NAMALWA (cell line): ENCODE measurements at places on chromosomes 11 and 22.

DNA sequence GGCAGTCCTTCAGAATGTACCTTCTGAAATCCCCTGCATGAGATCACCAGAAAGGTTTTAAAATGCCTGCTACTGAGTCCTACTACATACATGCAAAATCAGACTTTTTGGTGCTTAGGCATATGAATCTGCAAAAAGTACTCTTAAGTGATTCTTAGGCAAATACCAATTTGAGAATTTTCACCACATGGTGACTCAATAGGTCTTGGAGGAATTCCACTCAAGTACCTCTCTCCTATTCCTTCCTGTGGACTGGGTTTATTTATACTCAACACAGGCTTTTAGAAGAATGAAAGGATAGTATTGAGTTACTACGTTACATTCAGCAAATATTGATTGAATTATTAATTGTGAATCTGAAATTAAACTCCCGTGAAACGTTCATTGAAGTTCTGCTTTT lies 223.9 kb downstream of the CNTN5 start:
- DNase-seq, result no peak

DNA sequence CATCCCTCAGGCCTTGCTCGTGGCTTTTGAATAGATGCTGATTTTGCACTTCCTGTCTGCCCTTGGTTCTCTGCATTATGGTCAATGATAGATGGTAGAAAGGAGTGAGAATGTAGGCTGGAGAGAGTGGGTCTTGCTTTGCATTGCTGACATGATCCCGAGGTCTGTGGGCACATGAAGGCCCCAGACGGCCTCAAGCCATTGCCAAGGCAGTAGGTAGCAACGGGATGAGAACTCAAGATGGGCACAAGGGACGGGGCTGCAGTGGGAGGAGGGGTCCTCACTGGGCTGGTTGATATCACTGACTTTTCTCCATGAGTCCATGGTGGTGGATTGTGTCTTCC lies 54.0 kb downstream of the GAB4 start:
- no peak for DNase-seq

DNA sequence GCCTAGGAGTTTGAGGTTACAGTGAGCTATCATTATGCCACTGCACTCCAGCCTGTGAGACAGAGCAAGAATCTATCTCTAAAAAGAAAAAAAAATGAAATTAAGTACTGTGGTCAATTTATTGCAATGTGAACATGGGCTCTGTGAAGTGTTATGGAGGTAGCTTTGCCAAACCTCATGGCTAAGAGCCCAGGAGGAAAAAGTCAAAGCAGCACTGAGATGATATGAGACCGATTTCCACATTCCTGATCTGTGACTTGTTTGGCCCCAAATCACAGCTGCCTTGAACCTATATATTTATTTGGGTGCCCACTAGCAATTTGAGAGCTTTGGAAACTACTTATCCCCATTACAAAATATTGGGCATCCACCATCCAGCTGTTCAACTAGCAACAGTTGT lies 29.8 kb upstream of the TMEM135 start:
- DNase-seq, result no peak

DNA sequence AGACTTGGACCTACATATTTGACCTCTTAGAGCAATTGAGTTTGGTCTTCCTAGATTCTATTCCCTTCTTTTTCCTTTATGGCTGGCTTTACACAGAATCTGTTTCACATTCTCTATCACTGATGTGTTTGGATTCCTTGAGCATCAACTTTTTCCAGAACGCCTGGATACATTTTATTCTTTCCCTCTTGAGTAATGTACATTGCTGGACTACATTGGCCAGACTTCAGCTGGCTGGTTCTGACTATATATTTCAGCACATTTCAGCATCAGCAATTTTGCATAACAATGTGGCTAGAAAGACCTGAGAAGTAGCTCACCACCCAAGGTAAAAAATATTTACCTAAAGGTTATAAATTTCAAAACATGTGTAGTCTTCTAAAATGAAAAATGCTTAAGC lies 2198.2 kb upstream of the RAG2 start:
- DNase-seq, result no peak

DNA sequence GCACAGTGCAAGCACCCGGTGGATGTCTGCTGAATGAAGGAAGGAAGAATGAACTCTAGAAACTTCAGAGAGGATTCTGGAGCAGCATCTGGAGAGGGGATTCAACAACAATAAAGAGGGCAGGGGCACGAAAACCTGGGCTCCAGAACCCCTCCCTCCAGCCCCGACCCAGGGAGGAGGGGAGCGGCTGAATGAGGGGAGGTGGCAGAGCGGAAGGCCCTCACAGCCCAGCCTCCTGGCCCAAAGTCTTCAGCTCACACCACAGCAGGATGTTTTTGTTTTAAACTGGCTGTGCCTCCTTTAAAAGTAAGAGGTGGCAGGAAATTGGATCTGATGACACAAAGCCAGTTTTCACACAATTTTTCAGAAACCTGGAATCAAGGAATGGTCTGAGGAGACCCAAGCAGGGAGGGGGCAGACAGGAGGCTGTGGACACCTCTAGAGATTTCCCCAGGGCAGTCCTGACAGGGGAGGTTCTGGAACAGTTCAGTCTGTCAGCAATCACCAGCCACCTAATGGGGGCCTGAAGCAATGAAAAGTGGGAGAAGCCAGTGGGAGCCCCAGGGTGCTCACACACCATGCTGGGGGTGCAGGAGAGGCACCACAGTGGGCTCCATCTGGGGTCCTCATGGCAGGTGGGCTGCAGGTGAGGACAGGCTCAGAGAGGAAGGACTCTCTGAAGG lies 44.4 kb upstream of the TCF20 start:
- DNase-seq, result no peak

DNA sequence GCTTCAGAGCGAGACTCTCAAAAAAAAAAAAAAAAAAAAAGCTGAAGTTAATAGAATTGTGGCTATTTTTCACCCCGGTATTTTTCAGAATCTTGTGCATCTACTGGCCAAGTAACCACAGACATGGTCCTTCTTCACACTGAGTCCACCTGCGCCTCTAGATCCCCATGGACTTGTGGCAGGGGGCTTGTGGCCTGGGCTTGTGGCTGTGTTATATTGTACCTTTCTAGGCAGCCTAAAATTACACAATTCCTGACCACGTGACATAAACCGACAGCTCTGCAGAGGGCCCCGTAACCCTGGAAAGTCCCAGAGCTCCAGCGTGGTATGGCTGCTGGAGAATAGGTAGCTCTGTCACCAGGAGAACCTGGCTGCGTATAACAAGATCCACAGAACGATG lies 10.9 kb upstream of the NAALADL1 start:
- DNase-seq, result no peak

DNA sequence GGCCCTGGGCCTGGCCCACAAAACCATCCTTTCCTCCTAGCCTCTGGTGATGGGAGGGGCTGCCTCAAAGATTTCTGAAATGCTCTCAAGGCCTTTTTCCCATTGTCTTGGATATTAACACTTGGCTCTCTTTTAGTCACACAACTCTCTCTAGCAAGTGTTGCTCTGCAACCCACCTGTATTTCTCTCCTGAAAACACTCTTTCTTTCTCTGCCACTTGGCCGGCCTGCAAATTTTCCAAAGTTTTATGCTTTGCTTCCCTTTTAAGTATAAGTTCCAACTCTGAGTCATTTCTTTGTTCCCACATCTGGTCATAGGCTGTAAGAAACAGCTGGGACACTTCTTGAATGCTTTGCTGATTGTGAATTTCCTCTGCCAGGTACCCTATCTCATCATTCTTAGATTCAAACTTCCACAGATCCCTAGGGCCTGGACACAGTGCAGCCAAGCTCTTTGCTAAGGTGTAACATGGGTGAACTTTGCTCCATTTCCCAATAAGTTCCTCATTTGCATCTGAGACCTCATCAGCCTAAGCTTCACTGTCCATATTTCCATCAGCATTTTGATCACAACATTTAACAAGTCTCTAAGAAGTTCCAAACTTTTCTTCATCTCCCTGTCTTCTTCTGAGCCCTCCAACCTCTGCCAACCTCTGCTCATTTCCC lies 93.8 kb downstream of the TRIM29 start:
- DNase-seq, result no peak

DNA sequence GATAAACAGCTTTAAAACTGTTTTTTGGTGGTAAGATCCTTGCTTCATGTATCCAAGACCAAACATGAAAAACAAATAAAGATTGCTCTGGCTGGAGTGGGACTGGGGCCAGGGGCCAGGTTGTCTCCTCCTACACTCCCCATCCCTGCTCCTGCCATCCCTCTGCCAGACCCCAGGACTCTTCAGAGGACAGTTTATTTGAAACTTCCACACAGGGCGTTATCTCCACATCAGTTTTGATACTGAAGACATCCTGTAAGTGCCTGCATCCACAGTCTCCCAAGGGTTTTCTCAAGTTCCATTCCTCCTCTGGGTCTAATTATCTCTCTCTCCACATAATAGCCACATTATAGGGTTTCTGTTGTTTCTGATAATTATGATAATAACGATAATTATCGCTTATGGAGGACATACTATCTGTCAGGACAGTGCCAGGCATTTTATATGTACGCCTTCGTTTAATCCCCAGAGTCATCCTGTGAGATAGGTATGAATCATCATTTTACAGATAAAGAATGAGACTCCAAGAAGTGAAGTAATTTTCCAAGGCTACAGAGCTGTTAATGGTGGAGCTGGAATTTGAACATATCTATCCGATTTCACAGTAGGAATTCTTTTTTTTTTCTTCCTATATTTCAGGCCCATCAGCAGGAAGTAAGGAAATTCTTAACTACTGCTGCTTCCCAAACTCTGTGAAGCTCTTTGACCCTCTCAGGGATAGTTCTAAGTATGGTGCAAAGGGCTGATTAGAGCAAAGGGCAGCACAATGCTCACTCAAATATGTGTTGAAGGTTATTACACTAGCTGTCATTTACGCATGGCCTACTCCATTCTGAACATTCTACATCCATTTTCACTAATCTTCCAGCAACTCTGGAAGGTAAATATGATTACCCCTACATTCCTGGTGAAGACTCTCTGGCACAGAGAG lies 488.0 kb upstream of the CCDC90B start:
- no peak for DNase-seq

DNA sequence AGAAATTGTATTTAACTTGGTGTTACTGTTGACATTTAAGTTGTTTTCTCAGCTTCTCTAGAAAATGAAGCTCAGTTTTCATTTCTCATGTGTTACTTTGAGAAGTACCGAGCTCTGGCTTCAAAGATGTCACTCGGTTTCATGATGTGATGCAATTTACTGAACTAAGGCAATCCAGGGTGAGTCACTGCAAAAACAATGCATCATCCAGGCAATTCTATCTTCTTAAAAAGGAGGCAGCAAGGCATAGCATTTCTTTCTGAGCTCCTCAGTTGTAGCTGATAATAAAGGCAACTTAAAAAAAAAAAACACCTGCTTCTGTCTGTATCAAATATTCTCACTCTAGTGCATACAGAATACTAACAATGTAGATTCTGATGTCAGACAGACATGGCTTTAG lies 91.1 kb upstream of the KCNA4 start:
- no peak for DNase-seq

DNA sequence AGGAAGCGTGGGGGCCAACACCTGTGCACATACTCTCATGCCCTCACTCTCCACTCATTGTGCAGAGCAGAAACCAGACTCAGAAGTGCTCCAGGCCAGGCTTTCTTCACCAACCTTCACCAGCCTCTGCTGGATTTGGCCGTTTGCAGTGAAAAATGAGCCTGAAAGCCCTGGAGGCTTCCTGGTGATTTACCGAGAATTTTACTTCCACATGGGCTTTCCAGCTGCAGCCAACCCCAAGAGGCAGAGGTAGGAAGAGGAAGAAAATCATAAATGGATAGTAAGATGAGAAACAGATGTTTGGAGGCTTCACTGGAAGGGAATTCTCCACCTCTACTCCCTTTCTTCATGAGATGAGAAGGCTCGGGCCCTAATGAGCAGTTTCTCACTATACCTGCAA lies 155.4 kb downstream of the ETS1 start:
- no peak for DNase-seq

- no peak for DNase-seq
These were observed 176.5 kb upstream of the LARGE1 start for GRCh38 chr22:34096770-34097169.

DNA sequence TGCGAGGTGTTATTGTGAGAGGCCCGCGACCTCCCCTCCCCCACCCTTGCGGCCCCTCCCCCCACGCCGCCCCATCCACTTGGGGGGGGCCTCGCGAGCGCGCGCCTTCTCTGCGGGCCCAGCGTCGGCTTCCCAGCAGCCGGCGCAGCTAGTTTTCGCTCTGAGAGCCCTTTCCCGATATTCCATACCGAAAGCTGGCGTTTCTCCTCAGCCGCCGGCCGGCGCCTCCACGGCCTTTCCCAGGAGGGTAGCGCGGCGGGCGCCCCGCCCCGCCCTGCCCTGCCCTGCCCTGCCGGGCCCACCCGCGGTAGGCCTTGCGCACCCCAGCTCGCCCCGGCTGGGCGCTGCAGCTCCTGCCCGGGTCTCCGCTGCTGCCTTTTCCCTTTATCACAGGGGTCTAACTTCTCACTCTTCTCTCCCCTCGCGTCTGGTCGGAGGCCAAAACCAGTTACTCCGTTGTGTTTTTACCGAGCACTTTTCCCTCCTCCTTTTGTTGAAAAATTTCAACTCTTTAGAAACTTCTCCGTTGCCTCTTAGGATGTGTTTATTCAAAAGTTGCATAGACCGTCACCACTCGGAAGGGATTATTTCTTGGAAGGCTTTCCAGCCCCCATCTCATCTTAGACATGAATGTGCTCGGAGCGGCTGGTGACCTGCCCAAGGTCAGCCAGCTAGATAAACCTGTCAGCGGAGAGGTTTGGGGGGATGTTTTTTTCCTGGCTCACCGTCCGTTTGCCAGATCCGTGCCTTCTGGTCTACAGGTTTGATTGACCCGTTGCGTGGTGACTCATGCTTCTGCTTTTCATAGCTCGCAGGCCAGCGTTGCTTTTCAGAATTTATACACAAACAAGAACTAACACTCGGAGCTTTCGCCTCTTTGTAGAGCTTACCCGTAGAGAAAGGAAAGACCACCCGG lies 648 bp downstream of the PAFAH1B2 start:
- DNase-seq, result peak; percentile 70

GRCh38 chr11:44192462-44193100 lies 97.1 kb downstream of the EXT2 start:
- DNase-seq, result no peak

DNA sequence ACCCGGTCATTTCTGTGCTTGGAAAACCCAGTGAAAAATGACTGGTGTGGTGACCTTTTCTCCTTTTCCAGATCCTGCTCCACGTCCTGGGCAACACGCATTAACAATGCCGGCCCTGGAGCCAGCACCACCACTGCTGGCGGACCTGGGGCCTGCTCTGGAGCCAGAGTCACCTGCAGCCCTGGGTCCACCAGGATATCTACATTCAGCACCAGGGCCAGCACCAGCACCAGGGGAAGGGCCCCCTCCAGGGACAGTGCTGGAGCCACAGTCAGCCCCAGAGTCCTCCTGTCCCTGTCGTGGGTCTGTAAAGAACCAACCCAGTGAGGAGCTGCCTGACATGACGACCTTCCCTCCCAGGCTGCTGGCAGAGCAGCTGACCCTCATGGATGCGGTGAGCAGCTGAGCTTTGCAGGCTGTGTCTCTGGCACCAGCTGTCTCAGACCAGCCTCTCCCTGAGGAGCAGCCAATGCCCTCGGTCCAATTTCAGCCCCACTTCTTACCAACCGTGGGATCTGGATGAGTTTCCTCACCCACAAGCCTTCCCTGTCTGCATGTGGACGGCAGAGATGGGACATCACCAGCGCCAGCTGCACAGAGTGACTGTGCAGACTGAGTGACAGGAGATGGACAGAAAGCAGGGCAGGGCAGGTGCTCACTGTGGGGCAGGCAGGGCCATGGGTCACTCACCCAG lies 1.9 kb downstream of the RGL4 start:
- no peak for DNase-seq

- DNase-seq, result no peak
These were observed 3.5 kb downstream of the TBC1D10A start for GRCh38 chr22:30323246-30323645.
